GM12892 (cell line): ENCODE measurements at places on chromosomes 1 and 21.

GRCh38 chr1:46489638-46490405 lies at the start of gene DMBX1:
TSS of gene DMBX1 (plus strand) at chr1:46489836. CDS start at chr1:46507011, 17,175 bp downstream.
- peak; percentile 57 for DNase-seq

DNA sequence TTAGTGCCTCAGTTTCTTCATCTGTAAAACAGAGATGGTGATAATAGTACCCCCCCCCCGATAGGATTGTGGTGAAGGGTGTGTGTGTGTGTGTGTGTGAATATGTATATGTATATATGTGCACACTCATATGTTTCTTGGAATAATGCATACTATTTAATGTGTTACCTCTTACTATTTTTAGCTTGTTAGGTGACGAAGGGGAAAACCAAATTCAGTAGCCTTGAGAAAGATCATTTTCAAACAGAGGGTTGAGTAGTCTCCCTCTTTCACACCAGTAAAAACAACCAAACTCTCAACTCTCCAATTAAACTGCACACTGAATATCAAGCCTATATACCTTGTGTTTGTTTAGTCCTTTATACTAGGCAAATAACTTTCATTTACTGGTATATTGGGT lies 75.7 kb downstream of the NTMT2 start:
- no peak for DNase-seq

- no peak for DNase-seq
These were observed 48.6 kb downstream of the TMPRSS15 start for GRCh38 chr21:18354947-18355346.

DNA sequence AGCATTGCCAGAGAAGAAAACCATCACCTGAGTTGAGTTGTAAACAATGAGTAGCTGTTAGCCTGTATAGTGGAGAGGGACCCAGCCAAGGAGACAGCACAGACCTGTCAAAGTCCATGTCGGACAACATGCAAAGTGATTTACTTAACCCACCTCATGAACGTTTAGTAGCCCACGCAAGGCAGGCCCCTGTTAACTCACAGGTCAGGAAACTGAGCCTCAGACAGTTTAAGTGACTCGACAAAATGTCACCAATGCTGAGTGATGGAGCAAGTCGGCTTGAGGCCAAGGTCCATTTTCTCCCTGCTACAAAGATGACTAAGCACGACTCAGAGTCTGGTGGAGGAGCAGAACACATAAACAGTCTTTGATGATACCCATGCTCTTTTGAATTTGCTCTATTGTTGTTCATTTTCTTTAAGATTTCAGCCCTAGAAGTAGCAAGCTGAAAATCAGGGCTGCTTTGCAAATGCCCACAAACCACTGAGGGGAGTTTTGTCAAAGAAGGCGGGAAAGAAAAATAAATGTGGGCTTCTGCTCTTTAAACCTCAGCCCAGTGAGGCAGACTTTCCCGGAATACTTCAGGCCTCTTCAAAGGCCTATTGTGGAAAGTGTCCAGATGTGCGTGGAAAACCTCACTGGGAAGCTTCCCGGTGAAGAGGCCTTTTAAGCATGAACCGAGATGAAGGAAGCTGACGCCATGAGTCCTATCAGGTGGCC lies 83.8 kb upstream of the HOOK1 start:
- DNase-seq = no peak

DNA sequence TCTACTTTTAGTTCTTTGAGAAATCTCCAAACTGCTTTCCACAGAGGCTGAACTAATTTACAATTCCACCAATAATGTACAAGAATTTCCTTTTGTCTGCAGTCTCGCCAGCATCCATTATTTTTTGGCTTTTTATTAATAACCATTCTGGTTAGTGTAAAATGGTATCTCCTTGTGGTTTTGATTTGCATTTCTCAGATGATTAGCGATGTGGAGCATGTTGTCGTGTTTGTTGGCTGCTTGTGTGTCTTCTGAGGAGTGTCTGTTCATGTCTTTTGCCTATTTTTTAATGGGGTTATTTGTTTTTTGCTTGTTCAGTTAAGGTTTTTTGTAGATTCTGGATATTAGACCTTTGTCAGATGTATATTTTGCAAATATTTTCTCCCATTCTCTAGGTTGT lies 131.5 kb downstream of the MAST2 start:
- DNase-seq = no peak

GRCh38 chr1:11566042-11566850 lies 87.3 kb downstream of the DISP3 start:
- no peak for DNase-seq

GRCh38 chr1:125087247-125087646 lies 3902.5 kb downstream of the SRGAP2C start:
- no peak for DNase-seq

GRCh38 chr1:27395441-27396195 lies 3.2 kb downstream of the GPR3 start:
- peak; percentile 86 for DNase-seq

DNA sequence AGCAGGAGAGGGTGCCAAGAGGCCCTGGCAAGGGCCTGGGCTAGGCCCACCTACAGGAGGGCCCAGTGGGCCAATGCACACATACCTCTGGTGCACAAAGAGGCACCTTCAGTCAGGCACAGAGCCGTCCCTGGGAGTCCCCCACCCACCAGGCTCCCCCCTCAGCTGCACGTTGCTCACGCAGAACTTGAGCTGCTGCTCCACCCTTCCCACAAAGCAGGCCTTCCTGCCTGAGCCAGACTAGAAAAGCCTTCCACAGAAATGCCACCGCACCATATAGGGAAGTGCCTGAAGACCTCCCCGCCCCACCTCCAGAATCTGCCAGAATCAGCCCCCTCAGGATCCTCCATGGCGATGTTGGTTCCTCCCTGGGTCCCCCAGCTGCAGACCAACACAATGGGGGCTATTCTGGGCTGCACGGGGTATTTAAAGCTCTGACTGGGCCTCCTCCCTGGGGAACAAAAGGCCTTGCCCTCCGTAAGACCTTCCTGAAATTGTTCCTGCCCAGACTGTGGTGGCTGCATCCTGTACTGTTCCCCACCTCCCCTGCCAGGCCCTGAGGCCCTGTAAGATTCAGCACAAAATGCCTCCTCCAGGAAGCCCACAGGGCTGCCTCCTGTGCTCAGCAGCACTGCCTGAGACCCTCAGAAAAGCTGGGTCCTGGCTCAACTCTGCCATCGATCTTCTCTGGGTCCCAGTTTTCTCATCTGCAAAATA lies 27.2 kb downstream of the HSPG2 start:
- peak; percentile 61 for DNase-seq

GRCh38 chr1:59577774-59578173 lies 237.0 kb upstream of the HOOK1 start:
- no peak for DNase-seq

- DNase-seq = no peak
These were observed 12.3 kb upstream of the DHX9 start for GRCh38 chr1:182826892-182827291.

- no peak for DNase-seq
These were observed 1135.2 kb downstream of the AMY1C start for GRCh38 chr1:104884939-104885338.

DNA sequence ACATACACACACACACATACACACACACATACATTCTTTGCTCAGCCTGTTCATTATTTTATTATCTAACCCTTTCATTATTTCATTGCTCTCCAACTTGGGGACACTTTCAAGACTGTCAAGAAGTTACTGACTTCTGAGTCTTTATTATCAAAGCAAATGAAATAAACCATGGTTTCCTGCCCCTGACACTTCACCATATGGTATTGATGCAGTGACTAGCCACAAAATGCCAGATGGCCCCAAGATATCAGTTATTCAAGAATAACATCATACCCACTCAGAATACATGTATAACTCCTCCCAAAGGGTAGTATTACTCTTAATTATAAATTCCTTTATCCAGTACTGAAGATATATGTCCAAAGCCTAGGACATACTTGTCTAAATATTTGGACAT lies 197.3 kb downstream of the MRPL39 start:
- DNase-seq = no peak

GRCh38 chr1:156931211-156931952 lies 10.9 kb downstream of the LRRC71 start:
- no peak for DNase-seq

GRCh38 chr21:15722591-15723324 lies 7.0 kb upstream of the USP25 start:
- DNase-seq = no peak

GRCh38 chr1:188281921-188282320 lies 1453.2 kb downstream of the PLA2G4A start:
- DNase-seq = no peak

DNA sequence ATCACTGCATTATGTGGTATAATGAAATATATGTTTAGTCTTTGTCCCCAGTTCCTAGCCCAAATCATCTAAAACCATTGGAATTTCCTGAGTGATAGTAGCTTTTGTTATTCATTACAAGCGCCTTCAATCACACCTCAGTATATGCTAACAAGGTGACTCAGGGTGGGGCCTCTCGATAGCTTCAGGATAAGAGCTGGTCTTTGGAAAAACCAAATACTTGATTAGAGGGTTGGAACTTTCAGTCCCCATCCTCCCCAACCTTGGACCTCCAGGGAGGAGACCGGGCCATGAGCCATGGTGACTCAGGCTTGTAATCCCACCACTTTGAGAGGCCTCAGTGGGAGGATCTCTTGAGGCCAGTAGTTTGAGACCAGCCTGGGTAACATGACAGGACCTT lies 5.1 kb upstream of the BRDT start:
- DNase-seq = no peak

DNA sequence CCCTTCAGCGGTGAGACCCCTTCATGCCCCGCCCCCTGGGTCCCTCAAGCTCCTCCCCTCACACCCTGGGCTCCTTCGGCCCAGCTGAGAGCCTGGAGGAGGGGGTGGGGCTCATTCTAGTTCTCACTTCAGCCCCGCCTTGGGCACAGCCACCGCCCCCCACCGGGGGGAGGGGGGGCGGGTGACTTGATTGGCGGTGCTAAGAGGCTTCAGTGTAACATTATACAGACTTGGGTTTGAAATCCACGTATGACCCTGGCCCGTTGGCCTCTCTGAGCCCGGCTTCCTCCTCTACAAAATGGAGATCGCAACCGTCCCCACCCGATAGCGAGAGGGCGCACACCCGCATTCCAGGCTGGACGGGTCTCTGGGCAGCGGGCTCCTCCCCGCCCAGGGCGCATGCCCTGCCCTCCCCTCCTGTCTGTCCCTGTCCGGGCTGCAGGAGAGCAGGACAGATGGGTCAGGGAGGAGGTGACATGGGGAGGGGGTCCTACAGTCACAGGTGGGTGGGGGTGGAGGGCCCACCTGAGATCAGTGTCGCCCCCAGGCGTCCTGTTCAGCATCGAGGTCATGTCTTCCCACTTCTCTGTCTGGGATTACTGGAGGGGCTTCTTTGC lies 5.1 kb downstream of the CLCNKB start:
- DNase-seq = no peak

DNA sequence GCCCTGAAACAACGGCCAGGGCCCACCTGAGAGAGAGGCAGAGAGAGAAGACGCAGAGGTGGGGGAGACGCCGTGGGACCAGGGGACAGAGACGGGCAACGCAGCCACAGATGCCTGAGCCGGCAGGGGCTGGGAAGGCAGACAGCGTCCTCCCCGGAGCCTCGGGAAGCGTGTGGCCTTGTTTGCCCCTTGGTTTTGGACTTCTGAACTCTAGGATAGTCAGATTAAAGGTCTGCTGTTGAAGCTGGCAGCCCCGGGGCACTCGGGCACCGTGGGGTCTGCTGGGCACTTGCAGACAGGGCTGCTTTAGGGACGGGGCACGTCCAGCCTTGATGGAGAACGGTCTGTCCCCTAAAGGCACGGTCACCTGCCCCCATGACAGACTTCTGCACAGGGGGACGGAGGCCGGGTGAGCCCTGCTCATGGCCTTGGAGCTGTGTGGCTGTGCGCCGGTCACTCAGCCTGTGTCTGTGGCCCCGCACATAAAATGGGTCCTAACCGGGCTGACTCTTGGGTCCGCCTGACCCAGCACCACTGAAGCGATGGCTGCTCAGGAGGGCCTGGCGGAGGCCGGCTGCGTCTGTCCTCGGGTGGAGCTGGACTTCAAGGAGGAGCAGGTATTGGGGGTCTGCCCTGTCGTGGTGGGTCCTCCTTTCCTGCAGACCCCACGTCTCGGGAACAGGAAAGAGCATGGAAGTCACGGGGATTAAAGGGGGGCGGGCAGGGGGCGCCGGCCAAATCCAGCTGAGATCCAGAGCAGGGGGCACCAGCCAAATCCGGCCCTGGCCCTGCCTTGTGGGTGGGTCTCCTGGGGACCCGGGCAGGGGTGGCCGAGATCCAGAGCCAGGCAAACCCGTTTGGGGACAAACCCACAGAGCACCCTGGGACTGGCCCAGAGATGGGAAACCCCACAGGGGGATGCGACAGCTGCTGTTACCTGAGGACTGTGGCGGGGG lies 9.6 kb upstream of the RNF223 start:
- DNase-seq = peak; percentile 28

DNA sequence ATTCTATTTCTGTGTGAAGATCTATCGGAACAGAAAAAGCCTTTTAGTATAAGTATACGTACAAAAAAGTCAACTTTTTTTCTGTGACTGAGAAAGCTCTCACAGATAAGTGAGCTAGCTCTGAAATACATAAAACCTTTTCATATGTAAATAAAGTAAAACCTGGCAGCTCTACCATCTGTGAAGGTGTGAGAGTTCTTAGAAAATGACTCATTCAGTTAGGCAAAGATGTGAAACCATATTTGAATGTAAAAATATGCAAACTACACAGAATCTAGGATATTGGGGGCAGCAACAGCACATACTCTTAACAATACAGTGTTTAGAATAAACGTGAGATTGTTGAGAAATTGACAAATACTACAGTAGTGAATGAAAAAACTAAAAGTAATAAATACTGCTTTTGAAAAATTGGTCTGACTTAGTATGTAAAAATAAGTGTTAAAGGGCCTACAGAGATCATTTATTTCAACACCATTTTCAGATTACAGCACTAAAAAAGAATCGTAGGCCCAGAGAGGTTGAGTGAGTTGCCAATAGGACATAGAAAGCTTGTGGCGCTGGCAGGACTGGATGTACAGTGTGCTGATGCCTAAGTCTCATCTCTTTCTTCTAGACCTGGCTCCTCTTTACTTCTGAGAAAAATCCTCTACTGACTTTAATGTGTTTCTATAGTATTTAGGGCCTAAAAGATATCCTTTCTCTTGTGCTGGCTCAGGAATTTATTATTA lies 19.8 kb downstream of the ATP6V1G3 start:
- no peak for DNase-seq

DNA sequence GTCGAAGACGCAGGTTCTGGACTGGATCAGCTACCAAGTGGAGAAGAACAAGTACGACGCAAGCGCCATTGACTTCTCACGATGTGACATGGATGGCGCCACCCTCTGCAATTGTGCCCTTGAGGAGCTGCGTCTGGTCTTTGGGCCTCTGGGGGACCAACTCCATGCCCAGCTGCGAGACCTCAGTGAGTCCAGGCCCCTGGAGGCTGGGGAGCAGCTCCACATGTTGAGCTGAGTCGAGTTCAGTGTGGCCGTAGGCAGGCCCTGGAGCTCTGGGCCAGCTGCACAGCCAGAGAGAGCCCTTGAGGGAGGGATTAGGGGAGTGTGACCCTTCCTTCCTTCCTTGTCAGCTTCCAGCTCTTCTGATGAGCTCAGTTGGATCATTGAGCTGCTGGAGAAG lies 1.6 kb downstream of the ELF3 start:
- no peak for DNase-seq

- DNase-seq = no peak
These were observed 222.2 kb downstream of the C1orf94 start for GRCh38 chr1:34398916-34399275.

- DNase-seq = no peak
These were observed 9.6 kb downstream of the DISC1 start for GRCh38 chr1:231636157-231636556.
